ENCODE measurements at places on chromosomes 2 and 18.

DNA sequence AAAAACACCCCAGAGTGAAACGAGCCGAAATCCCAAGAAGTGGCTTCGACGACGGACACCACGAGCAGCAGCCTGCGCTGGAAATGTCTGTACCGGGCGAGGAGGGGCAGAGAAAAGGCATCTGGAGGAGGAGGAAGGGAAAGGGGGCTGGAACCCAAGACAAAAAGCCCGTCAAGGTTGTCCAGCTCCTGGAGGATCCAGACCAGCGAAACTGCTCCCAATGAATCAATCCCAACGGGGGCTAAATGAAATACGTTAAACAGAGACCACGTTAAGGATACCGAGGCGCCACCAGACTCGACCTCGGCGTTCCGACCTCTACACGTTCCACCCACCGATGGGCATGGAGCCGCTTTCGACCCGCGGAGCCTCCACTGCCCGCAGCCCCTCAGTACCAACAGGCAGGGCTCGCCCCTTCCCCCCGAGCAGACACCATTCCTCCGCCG, 400 bp downstream of the CCDC88A start:
- no peak for DNase-seq

GRCh38 chr2:31222071-31222470, 4.8 kb upstream of the CAPN14 start:
- no peak for DNase-seq

- DNase-seq = no peak
These were observed 856 bp downstream of the ACAA2 start for GRCh38 chr18:49812286-49813068.

DNA sequence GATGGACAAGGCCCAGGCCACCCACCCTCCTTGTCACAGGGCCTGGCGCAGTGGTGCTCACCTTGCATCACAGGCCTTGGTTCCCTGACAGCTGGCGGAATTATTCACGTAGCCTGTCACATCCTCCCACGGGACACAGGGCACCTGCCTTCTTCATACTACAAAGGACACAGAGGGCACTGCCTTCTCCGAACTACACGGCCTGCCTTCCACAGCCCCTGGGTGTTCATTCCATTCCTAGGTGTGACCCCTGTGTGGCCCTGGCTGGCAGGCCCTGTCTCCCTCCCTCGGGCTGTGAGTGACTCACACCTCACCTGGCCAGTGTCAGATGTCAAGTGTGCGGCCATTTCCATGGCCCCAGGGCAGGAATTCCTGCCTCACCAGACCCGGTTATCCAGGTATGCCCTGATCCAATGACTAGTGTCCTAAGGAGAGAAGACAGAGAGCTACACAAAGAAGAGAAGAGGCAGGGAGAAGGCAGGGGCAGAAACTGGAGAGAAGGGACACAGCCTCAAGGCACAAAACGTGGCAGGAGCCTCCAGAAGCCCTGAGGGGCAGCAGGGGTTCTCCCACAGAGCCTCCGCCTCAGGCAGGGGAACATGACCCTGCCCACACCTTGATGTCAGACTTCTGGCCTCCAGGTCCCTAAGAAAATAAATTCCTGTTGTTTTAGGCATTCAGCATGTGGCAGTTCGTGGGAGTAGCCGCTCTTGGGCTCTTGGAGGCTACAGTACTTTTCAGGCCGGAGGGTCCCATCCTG, 43.4 kb downstream of the MBP start:
- no peak for DNase-seq

- DNase-seq = no peak
These were observed 34.3 kb upstream of the MTX2 start for GRCh38 chr2:176234940-176235339.

GRCh38 chr2:30293303-30293921, 62.1 kb downstream of the LBH start:
- peak; percentile 70 for DNase-seq

DNA sequence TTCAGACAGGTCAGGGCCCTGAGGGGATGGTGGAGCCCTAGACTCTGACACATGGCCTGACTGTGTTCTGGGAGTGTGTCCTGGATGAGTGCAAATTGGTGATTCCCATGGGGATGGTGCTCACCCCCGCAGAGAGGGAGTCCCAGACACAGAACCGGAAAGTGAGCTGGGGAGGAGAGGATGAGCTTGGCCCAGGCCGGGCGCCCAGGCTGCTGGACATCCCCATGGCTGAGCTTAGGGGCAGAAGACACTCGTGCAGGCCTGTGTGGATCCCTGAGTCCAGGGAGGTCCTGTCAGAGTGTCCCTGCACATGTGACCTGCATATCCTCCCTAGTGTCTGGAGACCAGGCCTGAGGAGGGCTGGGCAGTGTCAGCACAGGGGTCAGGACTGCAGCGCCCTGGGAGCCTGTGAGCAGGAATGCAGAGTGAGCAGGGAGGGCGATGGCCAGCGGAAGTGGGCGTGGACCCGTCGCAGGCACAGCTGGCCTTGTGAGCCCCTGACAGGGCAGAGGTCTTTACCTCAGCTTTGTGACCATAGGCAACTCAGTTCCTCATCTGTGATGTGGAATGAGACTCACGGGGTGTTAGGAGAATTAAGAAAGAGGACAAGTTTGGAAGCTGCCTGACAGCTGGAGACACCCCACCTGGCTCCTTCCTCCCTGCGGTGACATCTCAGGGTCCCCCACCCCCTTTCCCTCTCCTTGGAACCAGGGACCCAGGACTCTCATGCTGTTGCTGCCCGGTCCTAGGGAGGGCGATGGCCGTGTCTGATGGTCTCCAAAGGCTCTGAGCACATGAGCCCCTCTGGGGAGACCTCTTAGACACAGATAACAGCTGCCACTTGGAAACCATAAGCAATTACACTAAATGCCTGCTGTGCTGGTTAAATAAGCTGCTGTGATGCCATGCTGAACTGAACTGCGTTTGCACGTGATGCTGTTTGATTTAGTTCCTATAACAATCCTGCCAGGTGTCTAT, 62.6 kb upstream of the HS6ST1 start:
- DNase-seq = no peak

GRCh38 chr2:25567406-25567805, 106.0 kb downstream of the DTNB start:
- peak; percentile 77 for DNase-seq

DNA sequence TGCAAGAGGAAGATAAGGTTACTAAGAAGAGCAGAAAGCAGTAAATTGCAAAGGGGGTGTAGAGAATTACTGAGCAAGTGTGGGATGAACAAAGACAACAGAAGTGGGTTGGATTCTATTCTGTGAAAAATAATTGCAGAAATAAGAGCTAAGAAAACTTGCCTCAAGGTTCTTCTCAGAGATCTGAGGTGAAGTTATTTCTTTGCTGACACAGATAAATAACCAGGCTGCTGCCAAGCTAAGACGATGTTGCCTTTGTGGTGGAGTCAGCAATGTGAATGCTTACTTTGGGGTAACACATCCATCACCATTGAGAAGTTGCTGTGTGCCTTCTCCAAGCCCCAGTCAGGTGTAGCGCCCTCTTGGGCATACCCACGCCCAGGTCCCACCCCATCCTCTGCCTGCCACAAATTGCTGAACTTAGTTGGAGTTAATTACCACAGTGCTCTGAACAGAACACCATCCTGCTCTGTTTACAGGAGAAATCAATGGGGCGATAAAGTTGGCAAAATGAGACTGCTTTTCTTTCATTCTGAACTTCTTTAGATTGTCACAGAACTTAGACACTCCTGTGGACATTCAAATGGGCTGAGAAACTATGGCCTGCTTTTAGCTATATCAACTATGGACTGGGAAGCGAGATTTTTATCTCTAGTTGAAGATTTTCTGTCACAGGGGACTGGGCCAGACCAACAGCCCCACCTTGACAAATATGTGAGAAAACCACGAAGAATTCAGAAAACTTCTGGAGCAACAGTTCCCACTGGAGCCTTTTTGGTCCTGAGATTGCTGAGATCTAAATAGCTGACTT, 283.6 kb downstream of the TMX3 start:
- DNase-seq = no peak

DNA sequence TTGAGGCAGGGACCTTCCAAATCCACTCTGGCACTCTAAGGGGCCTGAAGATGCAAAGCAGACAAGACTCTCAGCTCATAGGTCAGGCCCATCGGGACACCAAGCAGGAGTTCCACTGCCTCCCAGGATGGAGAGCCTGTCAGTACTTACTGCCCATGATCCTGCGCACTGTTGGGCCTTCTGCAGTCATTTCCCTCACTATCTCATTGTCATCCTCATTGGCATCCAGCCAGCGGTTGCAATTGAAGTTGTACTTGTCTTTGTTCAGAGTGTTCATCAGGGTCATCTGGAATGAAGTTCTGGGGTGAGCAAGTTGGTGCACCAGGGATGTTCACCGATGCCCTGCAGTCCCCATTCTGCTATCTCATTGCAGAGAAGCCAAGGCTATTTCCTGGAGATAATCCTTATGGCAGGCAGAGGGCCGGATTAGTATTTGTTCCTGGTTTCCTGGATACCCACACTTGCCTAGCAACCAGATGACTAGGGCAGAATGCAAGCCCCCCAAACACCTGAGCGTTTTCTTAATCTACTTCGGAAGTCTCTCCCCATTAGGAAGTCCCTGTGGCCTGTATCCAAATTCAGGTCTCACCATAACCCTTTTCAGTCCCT, 65.1 kb downstream of the LOXHD1 start:
- DNase-seq = no peak

GRCh38 chr18:38198526-38198925, 632.9 kb upstream of the CELF4 start:
- DNase-seq = no peak

- no peak for DNase-seq
These were observed 39.8 kb upstream of the DDX18 start for GRCh38 chr2:117774716-117775115.

- no peak for DNase-seq
These were observed 128.1 kb downstream of the MTCL1 start for GRCh38 chr18:8833480-8833879.

- DNase-seq = no peak
These were observed 20.3 kb downstream of the TBR1 start for GRCh38 chr2:161436411-161436810.

DNA sequence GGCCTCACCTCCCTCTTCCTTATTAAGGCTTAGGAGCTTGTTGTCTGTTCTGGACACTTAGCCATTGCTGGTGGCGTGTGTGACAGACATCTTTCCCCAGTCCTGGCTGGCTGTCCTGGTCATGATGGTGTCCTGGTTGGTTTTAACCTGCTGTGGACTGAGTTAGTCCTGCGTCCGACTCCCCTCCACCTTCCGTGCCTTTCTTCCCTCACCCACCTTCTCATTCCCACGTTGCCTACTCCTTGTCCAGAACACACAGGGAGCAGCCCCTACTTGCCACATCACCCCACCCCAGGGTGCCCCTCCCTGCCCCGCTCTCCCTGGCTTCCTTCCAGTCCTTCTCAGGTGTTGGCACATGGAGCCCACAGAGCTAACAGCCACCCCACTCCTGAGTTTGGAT, 9.5 kb downstream of the ANO7 start:
- DNase-seq = no peak

Data from inflammatory macrophage (primary cell).